NCI-H526 treated with DMSO at 0.1 percent for 48 hours (cell line): ENCODE measurements at places on chromosomes 7 and 10.

DNA sequence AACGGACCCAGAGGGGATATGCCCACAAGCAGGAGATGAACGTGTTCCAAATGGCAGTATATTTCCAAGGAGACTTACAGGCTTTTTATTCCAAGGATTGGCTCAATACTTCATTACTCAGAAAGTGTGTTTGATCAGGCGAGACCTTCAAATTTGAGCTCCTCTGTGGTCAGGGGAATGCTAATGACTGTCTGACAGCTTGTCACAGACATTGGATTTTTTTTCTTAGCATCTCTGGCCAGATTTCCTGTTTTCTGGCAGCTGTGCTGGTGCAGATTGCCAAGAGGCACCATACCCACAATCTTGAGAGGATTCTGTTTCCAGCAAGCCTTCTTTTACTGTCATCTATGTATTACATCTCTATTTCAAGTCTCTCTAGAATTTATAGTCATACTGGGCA lies 93.8 kb downstream of the C1GALT1 start:
- DNase-seq: no peak

- no peak for DNase-seq
These were observed 168.1 kb downstream of the KLF6 start for GRCh38 chr10:3616880-3617279.

DNA sequence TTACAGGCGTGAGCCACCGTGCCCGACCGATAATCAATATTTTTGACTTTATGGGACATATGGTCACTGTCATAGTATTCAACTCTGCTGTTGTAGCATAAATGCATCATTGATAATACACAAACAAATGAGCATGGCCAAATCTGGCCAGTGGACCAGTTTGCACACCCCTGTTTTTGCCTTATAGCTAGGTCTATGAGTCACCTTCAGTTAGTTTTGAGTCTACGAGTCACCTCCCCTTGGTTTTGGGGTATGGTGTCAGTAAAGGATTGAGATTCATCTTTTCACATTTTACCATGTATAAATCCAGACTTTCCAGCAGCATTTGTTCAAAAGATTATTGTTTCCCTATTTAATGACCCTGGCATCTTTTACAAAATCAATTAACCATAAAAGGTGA lies 362.5 kb upstream of the NRP1 start:
- DNase-seq: no peak

GRCh38 chr7:36261019-36261754 lies 108.1 kb downstream of the EEPD1 start:
- no peak for DNase-seq

GRCh38 chr7:146074195-146074765 lies 42.3 kb upstream of the CNTNAP2 start:
- no peak for DNase-seq

GRCh38 chr10:104081998-104082397 lies 3.7 kb downstream of the COL17A1 start:
- no peak for DNase-seq

GRCh38 chr7:131527456-131527855 lies 29.0 kb downstream of the PODXL start:
- no peak for DNase-seq

DNA sequence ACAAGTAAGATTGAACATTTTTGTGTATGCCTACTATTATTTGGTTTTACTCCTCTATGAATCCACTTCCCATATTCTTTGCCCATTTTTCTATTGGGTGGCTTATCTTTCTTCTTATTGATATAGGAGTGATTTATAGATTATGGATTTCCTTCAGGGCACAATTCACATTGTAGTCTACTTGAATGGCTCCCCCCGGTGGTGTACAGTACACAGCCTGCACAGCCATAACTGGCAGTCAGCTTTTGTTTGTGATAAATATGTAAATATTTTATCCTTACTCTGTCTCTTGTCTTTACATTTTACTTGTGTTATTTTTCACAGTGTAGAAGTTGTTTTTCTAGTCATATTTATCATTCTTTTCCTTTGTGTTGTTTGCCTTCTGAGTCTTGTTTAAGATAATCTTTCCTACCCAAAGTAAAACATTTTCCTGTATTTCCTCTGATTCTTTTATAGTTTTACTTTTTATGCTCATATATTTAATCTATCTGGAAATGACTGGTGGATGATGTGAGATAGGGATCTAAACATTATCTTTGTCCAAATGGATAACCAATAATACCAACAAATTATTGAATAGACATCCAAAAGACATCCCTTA lies 23.9 kb upstream of the CALD1 start:
- DNase-seq: no peak

DNA sequence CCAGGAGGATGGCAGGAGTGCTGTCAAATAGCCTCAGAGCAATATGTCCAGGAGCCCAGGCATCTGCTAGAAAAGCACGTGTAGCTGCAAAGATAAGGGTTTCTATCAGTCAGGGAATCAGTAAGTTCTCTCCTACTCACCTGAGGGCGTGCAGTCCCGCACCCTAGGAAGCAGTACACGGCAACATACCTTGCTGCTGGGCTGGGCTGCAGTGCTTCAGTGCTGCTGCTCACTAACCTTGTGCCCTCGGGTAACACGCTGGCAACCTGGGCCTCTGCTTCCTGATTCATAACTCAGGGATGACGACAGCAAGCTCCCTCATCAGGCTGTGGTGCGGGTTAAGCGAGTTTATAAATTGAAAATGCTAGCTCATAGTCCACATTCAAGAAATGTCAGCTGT lies 29.5 kb upstream of the CCNY start:
- DNase-seq: no peak

GRCh38 chr10:128522551-128523308 lies 396.5 kb upstream of the MKI67 start:
- no peak for DNase-seq

- no peak for DNase-seq
These were observed 35.9 kb upstream of the FZD9 start for GRCh38 chr7:73397521-73398281.

DNA sequence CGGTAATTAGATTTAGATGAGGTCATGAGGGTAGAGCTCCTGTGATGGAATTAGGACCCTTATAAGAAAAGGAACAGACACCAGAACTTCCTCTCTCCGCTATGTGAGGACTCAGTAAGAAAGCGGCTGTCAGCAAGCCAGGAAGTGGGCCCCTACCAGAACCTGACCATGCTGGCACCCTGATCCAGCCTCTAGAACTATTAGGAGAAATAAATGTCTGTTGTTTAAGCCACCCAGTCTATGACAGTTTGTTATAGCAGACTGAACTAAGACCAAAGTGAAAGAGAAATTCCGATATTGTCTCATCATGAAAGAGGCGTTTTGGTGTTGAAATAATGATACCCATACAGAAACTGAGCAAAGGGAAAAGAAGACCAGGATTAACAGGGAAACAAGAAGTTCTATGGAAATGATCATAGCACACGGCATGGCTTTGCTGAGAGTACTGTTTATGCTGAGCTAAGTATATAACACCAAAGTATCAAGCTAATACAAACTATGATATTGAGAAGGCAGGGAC lies 9.2 kb downstream of the CLEC2L start:
- DNase-seq: no peak

- no peak for DNase-seq
These were observed 97.4 kb downstream of the KLF6 start for GRCh38 chr10:3687510-3688081.

DNA sequence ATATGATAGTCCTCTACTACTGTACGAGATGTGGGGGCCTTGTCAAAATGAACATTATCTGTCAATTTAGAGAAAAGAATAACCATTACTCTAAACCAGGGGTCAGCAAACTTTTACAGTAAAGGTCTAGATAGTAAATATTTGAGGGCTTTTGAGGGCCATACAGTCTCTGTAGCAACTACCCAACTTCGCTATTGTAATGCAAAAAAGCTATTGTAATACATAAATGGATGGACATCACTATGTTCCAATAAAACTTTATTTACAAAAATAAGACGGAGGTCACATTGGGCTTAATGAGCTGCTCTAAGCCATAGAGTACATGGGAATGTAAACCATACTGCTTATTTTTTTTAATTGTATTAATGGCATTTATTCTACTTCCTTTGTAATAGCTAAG lies 477.8 kb upstream of the GALNT17 start:
- no peak for DNase-seq

- DNase-seq: no peak
These were observed 786.1 kb downstream of the CNTNAP2 start for GRCh38 chr7:146902728-146903127.

- no peak for DNase-seq
These were observed 21.4 kb downstream of the SLF2 start for GRCh38 chr10:100934084-100934659.

GRCh38 chr10:34479520-34480179 lies 335.4 kb downstream of the PARD3 start:
- DNase-seq: no peak

GRCh38 chr7:45890902-45891461 lies 2.7 kb downstream of the IGFBP1 start:
- no peak for DNase-seq

GRCh38 chr7:101243646-101244374 lies 1.1 kb downstream of the FIS1 start:
- DNase-seq: no peak

- no peak for DNase-seq
These were observed 716.1 kb downstream of the PARD3 start for GRCh38 chr10:34098821-34099567.

DNA sequence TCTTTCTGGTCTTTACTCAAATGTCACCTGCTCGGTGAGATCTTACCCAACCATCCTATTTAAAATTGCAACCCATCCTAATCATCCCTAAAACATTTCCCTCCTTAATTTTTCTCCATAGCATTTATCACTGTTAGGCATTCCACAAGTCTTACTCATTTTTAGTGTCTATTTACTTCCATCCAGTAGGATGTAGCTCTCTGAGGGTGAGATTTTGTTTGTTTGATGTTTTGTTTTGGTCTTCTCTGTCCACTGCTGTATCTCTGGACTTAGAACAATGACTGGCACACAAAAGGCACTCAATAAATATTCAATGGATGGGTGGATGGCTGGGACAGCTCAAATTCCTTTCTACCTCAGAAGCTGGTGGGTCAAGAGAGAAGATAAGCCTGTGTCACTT lies 15.8 kb upstream of the DUSP5 start:
- no peak for DNase-seq
